Cortex of kidney (tissue), 1 donor: ENCODE measurements at places on chromosomes 7 and 10.

DNA sequence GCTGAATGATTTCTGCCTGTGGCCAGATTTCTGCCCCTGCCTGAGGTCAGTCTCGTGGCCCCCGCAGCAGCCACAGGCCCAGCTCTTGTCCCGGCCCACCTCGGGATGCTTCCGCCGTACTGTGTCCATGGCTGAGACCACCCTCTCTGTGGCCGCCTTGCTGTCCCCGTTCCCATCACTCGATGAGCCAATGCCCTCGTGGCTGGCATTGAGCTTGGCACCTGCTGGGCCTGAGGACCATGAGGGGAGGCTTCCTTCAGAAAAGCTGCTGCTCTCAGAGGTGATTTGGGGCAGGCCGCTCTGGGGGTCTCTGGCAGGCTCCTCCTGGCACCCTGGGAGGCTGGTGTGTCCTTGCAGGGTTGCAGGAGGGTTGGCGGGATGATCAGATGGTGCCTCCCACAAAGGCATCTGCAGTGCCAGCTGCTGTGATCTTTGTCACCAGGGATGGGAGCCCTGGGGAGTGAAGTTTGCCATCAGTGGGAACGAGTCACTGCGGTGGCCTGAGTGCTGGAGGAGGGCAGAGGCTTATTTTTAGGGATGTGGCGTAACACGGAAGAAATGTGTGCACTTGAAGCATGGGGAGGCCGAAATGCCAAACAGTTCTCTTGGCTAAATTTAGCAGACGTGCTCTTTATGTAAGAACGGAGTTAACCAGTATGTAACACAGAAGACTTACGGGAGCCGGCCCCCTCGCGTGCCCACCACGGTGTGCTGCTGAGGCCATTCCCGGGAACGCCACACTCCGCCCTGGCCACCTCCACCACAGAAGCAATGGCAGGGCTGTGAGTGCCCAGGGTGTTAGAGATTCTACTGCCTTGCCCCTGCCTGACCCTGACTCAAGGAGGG is 47.7 kb downstream of the VIPR2 start:
- no peak for DNase-seq

- DNase-seq: no peak
These were observed 56.8 kb upstream of the SVIL start for GRCh38 chr10:29691564-29692072.

DNA sequence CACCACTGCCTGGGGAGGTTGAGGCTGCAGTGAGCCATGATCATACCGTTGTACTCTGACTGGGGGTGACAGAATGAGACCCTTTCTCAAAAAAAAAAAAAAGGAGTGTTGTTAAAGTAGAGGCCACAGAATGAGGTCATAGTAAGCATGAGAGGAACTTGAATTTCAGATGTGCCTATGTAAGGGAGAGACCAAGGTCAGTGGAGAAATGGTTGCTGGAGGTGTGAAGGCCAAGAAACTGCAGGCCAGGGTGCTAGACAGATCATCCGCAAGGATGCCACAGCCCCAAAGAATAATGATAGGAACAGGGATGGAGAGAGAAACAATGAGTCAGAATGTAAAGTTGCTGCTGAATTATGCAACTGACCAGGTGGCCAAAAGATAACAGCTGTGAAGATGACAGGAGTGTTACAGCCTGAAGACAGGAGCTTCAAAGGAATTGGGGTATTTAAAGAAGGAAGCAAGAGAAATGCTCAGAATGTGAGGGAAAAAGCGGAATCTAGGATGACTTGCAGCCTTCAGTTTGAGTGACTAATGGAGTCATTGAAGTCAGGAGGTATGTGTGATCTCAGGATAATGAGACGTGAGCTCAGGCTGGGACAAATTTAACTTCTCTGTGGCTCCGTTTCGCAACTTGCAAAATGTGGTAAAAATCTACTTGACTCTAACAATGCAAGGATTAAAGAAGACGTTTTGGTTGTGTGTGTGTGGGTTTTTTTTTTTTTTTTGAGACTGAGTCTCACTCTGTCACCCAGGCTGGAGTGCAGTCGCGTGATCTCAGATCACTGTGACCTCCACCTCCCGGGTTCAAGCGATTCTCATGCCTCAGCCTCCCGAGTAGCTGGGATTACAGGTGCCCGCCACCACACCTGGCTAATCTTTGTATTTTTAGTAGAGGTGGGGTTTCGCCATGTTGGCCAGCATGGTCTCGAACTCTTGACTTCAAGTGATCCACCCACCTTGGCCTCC is 22.2 kb downstream of the TYW1B start:
- no peak for DNase-seq

DNA sequence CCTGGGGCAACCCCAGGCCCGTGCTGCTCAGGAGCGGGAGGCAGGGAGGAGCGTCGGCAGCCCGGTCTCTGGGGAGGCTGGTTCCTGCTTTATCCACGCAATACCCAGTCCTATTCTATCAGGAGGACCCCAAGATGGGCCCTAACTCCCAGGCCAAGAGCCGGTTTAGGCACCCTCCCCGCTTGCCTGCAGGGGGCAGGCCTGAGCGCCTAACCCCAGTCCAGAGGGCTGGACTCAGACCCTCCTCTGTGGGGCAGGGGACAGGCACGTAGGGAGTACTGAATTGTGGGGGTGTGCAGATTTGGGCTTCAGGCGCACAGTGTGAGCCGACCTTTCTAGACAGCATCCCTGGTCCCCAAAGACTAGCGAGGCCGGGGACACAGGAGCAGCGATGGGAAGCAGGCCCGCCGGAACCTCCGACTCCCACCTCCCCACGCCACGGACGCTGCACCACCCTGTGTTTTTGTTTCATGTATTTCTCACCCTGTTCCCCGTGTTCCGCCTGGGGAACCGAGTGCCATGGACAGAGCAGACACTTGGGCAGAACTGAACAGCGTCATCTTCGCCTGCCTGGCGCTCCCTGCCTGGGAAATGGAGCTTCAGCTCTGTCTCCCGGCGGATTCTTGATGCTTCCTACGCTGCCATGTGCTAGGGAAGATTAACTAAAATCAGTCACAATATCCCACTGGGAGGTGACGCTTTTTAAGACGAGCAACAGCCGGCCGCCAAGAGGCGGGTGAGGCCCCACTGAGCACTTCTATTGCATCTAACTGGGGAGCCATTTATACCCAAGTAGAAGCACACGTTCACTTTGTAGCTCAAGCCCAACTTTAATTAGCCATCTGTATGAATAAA is 5.3 kb downstream of the NUDT1 start:
- no peak for DNase-seq

DNA sequence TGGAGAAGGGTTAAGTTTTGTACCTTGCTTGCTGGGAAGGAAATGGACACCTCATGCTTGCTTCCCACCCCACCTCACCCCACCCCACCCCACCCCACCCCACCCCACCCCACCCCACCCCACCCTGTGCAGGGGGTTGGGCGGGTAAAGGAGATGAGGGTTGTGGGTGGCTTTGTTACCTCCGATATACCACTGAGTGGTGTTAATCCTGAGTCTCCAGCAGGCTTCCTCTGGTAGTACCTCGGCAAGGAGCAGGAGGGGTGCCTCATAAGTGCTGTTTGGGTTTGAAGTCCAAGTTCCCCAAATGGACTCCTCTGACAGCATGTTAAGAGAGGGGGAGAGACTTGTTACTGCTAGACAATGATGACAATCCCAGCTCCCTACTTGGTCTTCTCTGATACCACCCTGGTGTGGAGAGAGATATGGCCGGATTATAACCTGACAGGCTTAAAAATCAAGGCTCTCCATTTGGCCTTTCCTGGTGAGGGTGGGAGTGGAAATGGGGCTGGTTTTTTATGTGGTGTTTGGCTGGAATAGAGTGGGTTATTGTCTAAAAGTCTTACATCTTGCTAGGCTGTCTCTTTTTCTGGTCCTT is 11.7 kb downstream of the SAMD8 start:
- no peak for DNase-seq

DNA sequence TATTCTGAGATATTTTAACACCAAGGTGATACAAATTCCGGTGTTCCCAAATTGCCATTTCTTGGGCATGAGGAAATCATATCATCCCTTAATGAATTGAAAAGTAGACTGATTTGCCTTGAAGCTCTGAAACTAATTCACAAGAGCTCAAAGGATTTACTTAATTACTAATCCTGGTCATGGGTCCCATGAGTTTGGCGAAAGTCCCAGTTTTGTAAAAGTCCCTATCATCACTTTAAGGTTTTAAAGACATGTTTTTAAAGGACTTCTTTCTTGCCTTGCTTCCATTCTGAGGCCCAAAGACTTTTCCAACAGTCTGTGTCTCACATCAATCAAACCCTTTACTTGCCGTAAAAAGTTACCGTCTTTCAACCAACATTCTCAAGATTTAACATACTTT is 377.9 kb downstream of the DNAJB9 start:
- DNase-seq: no peak

DNA sequence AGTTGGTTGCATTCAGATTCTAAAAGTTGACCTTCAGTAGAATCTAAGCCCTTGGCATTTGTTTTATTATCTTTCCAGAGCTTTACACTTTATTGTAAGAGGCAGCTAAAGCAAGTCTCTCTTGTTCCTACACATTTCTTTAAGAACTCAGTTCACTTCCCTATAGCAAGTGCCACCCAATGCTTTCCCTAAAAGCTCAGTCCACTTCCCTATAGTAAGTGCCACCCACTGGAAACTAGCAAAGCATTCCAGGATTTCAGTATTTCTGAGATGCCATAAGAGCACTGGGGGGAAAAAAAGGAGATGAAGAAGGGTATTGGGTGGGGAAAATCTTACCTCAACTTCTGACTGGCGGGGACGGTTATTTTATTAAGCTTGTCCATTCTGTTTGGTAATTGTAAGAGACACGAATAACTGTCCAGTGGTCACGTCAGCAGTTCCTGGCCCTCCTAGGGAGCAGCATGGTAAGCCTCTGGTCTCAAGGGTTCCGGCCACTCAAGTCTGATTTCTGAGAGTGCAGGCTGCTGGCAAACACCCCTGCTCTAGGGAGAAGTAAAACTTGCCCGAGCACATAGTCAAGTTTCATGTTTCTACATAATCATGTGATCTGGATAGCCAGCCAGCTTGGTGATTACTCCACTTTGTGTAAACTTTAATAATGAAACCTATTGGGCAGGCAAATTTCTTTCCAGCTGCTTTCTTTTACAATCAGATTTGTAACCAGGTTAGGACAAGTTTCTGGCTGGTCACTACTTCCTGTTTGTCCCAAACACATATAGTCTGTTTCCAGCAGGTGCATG is at the start of gene BLNK:
BLNK (minus strand) TSS at position 554 of the 800 bp plus-strand sequence; CDS start at position 383, 171 bp downstream.
- DNase-seq: no peak
